Stimulated activated CD8-positive, alpha-beta memory T cell treated with anti-CD3 and anti-CD28 coated beads, Interleukin-7, amount 100 ng/mL, for 48 hours (primary cell): ENCODE measurements at places on chromosomes 3 and 15.

- DNase-seq = no peak
Measured at GRCh38 chr15:61382927-61383326, 153.8 kb upstream of the RORA start.

GRCh38 chr3:149792452-149793270 is at the start of gene ANKUB1:
TSS of gene ANKUB1 (minus strand) at chr3:149792554. CDS start at chr3:149792366, 188 bp downstream.
- no peak for DNase-seq

- no peak for DNase-seq
Measured at GRCh38 chr3:11120091-11120805, 34.0 kb upstream of the HRH1 start.

DNA sequence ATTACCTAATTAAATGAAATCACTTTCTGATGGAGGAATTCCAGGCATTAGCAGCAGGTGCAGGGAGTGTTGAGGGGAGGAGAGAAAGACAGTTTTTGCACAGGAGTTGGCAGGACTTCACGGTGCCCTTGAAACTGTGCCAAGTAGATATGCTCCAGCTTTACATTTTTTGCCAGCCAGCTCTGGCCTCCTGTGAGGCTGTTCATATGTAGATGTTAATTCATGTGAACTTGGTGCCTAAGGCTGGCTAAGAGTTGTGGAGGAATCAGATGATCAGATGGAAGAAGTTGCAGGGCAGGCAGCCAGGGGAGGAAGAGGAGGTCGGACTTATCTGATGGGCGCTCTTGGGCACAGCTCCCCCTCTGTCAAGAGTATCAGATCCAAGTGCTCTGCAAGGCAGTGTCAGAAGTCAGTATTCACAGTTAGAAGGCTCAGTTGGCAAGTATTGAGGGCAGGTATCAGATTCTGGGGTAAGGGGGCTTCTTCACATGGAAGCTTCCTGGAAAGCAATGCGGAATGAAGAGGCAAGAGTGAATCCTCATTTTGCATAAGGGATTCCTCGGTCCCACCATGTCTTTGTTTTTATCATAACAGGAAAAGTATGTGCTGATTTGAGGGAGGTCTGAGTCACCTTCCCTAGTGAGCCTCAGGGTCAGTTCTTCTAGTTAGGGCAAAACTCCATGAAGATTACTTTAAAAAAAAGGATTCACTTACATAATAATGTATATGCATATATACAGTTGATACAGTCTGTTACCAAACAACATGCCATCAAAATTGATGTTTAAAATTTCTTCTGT is 172.6 kb upstream of the UMPS start:
- no peak for DNase-seq

DNA sequence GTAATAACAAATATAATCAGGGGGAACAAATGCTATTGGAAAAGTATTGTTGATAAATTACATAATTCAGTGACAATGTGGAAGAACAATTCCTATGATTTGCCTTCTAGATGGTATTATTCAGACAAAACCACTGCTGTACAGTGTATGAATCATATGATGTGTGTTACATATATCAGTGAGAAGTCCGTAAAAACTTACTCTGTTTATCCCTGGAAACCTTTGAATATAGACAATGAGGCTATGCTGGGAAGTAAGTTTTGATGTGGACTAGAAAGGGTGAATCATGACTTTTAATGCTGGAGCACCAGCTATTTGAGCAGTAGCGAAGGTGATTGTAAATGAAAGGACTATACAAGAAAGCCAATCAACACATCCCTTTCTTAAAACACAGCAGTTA is 17.9 kb downstream of the C3orf38 start:
- no peak for DNase-seq

GRCh38 chr3:128098234-128098633 is 25.4 kb downstream of the RUVBL1 start:
- DNase-seq = no peak
